ENCODE measurements at places on chromosomes 2 and 18.

DNA sequence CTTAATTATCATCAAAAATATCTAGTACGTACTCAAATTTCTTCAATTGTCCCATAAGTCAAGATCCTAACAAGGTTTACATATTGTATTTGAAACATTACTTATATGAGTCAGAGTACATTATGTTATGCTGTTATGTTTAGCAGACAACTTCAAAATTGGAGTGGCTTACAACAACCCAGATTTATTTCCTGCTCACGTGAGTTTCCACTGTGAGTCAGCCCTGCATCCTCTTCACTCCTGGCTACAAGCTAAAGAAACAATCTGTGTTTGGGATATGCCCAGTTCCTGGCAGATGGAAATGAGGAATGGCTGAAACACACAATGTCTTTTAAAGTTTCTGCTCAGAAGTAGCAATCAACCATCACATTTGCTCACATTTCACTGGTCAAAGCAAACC lies 31.5 kb upstream of the TANC1 start:
- DNase-seq = no peak

DNA sequence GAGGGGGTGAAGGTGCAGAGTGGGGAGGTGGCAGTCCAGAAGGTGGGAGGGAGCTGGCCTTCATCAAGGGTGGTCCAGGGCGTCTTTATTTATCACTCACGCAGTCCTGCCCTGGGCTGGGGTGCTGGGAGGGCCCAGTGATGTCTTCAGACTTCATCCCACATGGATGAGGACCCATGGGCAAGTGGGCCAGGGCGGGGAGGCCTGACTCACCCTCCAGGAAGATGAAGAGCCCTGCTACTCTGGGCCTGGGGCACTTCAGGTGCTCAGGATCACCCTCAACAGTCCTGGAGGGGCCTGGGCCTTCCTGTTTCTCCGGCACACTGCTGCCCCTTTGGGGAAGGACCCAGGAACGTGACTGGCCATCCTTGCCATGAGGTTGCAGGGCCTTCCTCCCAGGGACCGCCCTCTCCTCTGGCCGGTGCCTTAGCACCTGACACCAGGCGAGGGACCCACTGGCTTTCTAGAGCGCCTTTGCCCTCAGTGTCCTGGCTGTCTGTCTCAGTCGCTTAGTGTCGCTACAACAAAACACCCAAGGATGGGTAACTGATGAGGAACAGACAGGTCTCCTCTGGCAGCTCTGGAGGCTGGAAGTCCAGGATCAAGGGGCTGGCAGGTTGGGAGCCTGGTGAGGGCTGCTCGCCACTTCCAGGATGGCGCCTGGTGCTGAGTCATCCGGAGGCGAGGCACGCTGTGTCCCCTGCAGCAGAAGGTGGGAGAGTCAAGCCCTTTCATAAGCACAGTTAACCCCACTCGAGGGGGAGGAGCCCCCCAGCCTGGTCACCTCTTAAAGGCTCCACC lies 57.8 kb upstream of the HS6ST1 start:
- DNase-seq = no peak

DNA sequence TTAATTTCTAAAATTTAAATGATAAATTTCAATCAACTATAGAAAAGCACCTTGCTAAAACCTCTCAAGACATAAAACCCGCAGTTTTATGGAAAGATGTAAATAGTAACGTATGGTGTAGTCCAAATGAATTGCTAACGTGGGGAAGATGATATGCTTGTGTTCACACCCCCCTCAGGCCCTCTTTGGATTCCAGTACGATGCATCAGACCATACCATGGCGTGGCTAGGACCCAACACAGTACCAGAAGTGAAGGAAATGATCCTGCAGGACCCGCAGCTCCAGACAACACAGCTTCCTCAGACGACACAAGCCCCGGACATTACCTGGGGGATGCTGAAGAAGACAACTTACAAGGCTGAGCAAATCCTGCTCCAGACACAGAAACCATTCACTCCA lies 60.1 kb upstream of the DYSF start:
- no peak for DNase-seq

DNA sequence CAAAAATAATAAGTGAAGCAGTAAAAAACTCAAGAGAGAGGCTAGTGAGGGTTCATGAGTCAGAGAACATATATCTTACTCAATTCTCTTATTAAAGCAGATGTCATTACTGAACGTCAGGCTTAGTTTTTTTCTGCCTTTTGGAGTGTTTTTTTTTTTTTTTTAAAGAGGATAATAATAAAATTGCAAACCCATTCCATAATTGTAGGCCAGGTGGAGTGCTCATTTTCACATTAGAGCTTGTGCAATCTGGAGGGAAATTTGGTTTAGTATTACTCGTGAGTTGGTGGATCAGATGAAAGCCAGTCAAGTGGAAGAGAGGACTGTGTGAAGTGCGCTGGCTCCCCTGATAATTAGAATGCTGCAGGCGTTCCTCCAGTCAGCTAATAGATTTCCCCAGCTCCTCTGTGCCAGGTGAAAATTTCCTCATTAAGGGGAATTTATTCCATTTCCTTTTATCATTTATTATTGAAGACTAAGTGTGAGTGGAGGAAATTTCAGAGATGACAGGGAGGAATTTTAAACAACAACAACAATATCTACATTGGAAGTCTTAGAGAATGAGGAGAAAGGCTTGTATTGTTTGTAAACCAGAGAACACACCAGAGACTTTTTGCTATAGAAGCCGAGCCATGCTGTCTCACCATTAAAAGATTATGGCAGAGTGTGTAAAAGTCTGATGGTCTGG lies 74.6 kb downstream of the CPS1 start:
- DNase-seq = no peak

DNA sequence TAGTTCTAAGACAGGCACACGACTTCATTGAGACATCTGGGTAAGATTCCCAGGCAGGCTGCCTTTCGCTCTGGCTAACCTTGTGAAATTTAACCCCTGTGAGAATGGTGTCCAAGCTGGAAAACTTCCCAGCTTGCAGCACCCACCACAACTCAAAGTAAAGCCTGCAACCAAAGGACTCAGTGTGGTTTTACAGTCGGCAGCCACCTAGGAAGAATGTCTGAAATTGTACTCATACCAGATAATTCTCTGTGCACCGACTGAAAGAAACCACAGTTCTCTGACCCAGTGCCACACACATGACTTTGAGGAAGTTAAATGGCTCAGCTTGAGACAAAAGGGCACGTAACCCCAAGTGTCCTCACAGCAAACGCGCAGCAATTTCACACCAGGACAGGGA lies 125.7 kb downstream of the RBMS1 start:
- no peak for DNase-seq

GRCh38 chr18:58025205-58025604 lies 18.8 kb upstream of the NEDD4L start:
- DNase-seq = no peak

- no peak for DNase-seq
Observed at GRCh38 chr2:55073000-55073983, 23.0 kb upstream of the RTN4 start.

DNA sequence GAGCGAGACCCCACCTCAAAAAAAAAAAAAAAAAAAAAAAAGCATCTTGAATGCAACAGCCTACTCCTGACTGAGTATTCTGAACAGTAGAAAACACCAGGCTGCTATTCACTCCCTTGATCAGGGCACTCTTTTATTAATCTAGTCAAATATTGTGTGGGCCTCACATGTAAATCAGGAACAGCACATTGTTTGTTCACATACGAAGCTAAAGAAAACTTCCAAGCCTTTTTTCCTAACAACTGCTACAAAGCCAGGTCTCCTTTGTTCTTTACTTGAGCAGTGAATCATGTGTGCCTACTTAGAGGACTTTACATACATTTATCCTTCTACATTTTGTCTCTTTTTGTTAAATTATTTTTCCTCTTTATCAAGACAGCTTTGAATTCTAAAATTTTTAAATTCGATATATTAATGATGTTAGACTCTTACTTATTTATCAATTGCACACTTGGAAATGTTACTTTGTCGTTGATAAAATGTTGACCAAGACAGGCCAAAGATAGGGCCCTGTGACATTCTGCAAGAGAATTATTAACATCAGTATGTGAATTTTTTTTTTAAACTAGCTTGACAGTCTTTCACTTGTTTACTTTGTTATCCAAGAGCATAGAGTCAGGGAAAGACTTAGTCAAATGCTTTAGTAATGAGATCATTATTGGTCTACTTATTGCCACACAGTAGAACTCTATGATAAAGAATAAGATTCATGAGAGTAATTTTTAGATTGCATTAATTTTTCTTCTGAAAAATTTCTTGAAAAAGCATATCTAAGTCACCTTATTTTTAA lies 13.2 kb downstream of the SPATS2L start:
- DNase-seq = no peak

- no peak for DNase-seq
Observed at GRCh38 chr2:98507461-98507860, 62.8 kb downstream of the INPP4A start.

- no peak for DNase-seq
Observed at GRCh38 chr2:229162015-229162414, 109.1 kb downstream of the PID1 start.

- no peak for DNase-seq
Observed at GRCh38 chr2:176137252-176137580, 7.7 kb downstream of the HOXD8 start.

DNA sequence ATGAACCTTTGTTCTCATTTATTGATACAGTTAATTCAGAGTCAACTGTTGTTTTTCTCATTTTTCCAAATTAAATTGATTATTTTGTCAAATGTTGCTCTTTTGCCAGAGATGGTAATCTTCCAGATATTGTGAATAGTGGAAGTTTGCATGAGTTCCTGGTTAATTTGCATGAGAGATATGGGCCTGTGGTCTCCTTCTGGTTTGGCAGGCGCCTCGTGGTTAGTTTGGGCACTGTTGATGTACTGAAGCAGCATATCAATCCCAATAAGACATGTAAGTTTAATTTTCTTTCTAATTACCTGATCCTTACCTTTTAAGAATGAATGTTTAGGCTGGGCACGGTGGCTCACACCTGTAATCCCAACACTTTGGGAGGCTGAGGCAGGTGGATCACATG lies 7.8 kb downstream of the CYP20A1 start:
- no peak for DNase-seq

DNA sequence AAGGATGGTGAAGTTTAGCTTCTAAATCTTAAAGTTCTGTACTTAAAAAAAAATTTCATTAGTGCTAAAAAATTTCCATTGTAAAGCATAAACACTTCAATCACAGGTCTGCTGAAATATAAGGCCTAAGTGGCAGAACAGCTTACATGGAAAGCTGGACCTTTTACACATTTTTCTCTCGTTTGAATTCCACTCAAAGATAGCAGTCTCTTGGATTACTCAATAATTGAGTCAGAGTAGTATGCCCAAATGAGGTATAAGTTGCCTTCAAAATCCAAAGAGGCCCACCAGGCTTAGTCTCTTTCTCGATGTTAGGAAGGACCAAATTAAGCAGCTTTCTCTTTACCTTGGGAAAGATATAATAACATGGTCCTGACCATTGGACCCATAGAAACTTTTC lies 220.4 kb upstream of the CWC22 start:
- DNase-seq = no peak

GRCh38 chr2:126700677-126701076 lies 44.7 kb downstream of the GYPC start:
- DNase-seq = no peak

DNA sequence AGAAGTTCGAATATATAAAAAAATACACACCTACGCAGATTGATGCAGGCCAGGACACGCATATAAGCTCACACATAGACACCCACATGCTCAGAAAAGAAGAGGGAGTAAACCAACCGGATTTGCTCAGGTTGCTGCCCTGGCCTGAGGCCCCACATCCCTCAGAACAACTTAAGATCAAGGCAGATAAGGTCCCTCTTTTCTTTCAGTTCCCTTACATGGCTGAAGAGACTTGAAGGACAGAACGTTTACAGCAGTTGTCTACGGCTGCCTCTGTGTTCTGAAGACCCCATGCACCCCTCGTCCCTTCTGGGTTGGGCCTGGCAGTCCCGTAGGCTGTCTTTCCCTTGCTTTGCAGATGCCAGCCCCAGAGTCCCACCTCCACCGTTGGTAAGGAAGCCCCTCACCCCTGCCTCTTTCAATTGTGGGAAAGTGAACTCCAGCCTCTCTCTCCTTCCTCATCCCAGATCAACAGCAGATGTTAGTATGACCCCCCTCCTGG lies 4.3 kb upstream of the NAGK start:
- DNase-seq = no peak

DNA sequence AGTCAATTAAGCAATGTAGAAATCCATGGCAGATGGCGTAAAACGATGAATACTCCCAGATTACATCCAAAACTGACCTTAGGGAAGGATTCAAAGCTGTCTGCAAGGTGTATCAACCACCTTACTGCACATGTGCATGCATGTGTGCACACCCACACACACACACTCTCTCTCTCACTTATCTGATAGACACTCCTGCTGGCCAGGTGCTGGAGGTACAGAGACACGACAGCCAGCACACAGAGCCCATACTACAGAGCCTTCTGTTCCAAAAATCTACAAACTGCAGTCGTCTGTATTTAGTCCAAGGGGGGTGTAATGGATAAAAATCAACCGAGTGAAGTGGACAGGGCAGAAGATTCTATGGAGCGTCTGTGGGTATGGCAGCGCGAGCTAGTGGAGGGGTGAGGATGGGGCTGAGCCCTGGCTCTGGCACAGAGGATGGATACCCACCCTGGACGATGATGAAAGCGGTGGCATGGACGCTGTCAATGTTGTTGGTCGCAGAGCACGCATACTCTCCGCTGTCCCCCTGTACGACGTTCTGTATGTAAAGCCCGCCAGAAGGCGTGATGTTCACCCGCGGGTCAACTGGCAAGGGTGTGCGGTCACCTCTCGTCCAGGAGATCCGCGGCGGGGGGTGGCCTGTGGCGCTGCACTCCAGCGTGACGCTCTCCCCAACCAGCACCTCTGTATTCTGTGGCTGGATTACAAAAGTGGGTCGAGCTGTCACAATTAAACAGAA lies 78.4 kb downstream of the PXDN start:
- no peak for DNase-seq

DNA sequence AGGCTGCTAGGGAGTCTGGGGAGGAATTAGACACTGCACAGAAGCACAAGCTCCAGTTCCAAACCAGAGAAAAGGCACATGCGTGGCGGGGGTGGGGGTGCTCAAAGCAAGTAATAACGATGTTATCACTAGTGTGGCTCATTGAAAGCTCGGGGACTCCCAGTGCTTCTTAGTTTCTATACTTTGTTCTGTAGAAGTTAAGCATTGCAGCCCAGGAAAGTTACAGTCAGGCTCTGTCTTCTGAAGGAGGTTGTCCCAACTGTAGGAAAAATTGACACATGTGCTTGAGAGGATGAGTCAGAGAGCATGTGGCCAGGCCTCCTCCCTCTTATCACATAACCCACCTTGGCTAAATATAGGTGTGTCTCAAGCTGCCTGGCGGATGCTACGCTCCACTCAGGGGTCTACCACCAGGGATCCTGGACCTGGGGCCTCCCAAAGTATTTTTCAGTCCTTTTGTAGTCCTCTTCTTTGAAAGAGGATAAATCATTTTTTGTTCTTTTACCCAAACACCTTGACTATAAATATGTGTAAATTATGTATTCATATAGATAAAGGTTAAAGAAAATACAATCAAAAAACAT lies 3.8 kb downstream of the GALNT5 start:
- DNase-seq = peak; percentile 21

- DNase-seq = no peak
Observed at GRCh38 chr2:192498747-192499146, 304.0 kb upstream of the TMEFF2 start.
